ENCODE measurements at places on chromosomes 16 and 17. TPM values are rescaled to one million over a fixed set of nuclear protein-coding genes. Genes with fewer than 3 reads are reported as not detected.

Gene HSPB9
- not detected for total RNA-seq

Gene MT1X
- total RNA-seq, result 39.3 TPM

Gene KRTAP16-1
- not detected for total RNA-seq

Gene GDPD1
- 8.0 TPM for total RNA-seq

Gene SMIM36
- not detected for total RNA-seq

DNA sequence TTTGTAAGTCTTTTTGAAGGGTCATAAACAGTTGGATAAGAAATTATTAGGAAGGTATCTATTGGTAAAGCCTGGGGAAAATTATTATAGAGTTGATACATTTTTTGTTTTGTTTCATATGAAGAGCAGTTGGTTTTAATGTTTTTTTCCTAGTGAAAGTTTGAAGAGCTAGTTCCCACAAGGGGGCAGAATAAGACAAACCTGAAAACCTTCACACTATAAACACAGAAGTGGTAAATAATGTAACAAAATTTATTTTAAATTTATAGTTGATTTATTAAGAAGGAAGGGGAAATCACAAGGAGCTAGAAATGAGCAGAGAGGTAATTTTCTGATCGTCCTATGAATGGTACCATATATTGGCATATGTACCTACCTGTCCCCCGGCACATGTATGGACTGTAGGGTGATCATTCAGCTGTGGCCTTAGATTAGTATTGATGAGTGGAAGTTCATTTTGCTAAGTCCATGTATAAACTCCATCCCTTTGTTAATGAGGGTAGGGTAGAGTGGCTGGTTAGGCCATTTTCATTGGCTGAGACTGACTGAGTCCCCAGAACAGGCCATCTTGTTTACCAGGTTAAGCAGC lies 116.3 kb downstream of the TANC2 start:
- DNase-seq, result no peak

- no peak for DNase-seq
These were observed 18.5 kb upstream of the TERF2 start for GRCh38 chr16:69404275-69404805.

- peak; percentile 86 for DNase-seq
These were observed 44.3 kb downstream of the TBC1D16 start for GRCh38 chr17:79991140-79991923.

GRCh38 chr17:61464843-61465180 lies 12.6 kb downstream of the TBX4 start:
- no peak for DNase-seq

Measured in type B pancreatic cell (in vitro differentiated cells).